ENCODE measurements at places on chromosomes 1 and 21.

GRCh38 chr1:18069903-18070302 lies 37.7 kb upstream of the IGSF21 start:
- no peak for DNase-seq

- no peak for DNase-seq
Observed at GRCh38 chr1:226551299-226551698, 2.7 kb downstream of the STUM start.

- DNase-seq: no peak
Observed at GRCh38 chr1:167297222-167298214, 76.8 kb downstream of the POU2F1 start.

DNA sequence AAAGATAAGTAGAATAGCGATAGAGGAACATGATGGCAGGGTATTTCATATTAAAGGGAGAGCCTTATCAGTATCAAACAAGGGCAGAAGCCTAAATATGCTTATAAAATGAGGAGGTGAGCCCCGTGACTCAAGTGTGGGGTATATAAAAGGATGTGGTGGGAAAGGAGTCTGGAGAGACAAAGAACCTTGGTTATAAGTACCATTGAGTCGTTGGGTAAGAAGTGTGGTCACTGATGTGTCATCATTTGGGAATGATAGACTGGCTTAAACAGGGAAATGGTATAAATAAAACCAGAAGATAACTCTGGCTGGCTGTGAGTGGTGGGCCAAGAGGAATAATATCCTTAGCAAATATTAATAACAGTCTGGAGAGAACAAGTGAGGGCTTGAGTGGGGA lies 10.9 kb upstream of the CD5L start:
- no peak for DNase-seq

GRCh38 chr1:98681812-98682211 lies 20.3 kb downstream of the SNX7 start:
- DNase-seq: no peak

GRCh38 chr1:221772117-221772516 lies 30.2 kb upstream of the DUSP10 start:
- DNase-seq: no peak

GRCh38 chr1:228082918-228083870 lies 686 bp downstream of the ARF1 start:
- DNase-seq: no peak
